Activated T-helper 17 cell treated with anti-CD3 and anti-CD28 coated beads, Interleukin-2, amount 50 U/mL, for 72 hours (primary cell): ENCODE measurements at places on chromosomes 6 and 20.

DNA sequence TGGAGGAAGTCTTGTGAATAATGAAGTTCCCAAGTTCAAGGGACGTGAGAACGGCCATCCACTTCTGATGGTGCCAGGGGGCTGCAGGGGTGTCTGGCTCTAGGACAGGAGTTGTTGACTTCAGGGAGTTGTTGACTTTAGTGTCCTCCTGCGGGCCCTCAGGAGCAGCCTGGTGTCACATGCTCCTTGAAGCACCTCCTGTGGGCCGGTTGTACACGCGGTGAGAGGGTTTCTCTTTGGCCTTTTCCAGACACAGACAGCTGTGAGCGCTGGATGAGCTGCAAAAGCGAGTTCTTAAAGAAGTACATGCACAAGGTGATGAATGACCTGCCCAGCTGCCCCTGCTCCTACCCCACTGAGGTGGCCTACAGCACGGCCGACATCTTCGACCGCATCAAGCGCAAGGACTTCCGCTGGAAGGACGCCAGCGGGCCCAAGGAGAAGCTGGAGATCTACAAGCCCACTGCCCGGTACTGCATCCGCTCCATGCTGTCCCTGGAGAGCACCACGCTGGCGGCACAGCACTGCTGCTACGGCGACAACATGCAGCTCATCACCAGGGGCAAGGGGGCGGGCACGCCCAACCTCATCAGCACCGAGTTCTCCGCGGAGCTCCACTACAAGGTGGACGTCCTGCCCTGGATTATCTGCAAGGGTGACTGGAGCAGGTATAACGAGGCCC, 77.8 kb downstream of the ISM1 start:
- no peak for ATAC-seq

DNA sequence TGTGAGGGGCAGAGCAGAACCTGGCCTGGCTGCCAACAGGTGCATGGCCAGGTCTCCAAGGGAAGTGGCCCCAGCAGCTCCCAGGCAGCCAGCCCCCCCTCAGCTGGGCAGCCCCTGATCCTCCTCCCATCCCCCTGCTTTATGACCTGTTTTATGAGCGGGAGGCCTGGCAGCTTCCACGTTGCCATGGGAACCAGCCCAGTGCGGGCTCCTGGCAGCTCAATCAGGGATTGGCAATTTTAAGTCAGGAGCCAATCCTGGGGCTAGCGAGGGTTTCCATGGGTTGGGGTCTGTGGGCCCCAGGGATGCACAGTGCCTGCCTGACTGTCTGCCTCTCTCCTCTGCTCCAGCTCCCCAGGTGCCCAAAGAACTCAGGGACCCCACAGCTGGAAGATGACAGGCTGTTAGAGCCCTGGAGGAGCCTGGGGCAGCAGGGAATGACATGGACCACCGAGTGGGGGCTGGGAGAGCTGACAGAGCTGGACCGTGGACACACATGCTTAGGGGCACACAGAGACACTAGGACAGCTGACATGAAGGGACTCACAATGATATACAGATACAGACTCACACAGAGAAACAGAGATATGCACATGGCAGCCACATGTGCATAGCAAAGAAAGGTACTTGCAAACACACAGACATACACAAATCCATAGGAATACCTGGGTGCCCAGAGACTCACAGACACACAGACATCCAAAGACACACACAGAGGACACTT, 56.5 kb upstream of the SIRPA start:
- ATAC-seq: no peak

GRCh38 chr20:54535033-54535432, 59.6 kb downstream of the DOK5 start:
- ATAC-seq: no peak

DNA sequence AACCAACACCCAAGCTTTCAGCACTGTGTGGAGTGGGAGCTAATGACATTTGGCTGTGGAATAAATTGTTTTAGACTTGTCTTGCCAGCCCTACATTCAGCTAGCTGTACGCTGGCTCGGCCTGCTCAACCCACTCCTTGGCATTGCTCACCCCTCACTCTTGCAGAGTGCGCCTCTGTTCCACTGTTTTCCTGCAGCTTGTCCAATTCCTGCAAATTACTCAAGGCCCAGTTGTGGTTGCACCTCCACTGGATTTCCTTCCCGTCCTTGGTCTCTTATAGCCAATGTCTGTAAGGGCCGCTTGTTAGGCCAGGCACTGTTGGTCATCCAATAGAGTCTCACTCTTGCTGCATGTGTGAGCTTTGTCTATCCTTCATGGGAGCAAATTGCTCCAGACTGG, 289.2 kb upstream of the RNF24 start:
- ATAC-seq: no peak

DNA sequence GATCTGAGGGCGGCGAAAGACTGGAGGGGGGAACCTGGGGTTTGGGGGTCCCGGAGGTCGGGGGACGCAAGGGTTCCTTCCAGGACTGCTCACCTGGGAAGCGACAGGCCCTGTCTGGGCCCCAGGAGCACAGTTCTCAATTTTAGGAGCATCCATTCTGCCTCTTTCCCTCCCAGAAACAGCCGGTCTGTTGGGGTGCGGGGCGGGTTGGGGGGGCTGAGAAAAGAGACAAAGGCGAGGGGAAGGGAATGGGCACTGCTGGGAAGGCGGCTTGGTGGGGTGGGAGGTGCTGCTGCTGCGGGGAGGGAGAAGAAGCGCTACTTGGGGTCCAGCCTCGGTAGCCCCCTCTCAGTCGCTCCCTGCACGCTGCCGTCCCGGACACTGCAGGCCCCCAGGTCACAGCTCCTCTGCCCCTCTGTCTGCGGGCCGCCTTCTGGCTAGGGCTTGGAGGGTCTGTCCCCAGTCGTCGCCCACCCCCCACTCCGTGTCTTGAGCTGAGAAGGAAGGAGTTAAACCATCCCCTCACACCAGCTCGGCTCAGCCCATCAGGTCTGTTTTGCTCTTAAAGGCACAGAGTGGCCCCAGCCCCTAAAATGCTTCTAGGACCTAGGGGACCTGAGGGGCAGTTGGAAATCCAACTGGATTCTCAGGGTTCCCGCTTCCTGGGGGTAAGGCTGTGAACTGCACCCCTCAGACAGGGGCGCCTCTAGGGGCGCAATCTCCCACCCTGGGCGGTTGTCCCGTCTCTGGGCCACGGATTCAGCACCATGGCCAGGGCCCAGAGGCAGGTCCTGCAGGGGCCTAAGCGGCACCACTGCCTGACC, 690 bp downstream of the GDAP1L1 start:
- no peak for ATAC-seq

GRCh38 chr6:35453236-35453635, 1.1 kb downstream of the FANCE start:
- no peak for ATAC-seq

DNA sequence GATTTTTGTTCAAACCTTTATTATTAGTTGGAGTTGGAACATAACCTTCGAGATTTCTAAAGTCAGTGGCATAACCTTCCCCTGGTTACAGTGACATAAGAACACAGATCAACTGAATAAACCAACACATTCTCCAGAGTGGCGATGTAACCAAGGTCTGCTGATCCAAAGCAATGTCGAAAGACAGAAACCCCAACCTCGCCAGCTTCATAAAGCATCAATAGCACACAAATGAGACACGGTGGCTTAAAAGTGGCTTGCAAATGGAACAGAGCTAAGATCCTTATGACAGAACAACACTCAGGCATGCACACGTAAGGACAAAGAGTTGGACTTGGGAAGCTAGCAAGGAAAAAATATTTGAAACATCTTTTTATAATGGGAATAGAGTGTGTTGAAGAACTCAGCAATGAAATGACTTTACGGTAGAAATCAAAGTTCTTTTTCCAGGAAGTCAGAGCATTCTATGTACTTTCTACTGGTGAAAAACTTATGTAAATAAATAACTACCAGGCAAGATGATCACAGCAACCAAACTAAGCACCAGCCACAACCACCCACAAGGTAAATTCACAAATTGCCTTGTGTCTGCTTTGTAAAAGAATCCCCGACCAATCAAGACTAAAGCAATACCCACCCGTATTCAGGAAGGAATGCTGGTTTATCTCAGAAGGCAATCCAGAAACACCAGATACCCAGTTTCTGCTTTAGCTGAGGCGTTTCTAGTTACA, 61.0 kb upstream of the NHSL1 start:
- no peak for ATAC-seq

- no peak for ATAC-seq
These were observed 51.1 kb downstream of the L3MBTL3 start for GRCh38 chr6:130069485-130069884.

DNA sequence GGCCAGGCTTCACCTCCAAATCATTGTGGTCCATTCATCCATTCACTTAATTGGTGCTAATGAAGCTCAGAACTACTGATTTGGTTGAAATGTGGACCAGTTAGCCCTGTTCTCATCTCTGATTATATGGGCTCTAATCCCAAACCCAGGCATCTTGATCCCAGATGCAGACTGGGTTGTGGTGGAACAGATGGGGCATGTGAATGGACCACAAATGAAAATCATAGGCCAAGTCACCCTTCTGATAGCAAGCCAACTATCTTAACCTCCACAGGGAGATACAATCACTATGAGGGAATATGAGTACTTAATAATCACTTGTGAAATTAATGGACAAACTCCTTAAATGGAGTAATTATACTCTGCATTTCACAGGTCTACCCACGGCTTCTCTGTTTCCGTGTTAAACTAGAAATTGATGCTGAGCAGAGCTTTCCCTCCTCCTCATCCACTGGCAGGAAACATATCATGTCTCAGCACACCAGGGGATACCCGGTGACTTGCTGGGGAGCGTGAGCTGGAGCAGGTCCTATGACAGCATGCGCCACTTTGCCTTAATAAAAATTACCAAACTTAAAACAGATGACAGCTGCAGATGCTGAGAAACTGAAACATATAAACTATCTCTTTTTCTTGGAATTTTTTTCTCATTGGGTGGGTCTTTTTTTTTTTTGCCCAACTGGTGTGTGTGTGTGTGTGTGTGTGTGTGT, 108.8 kb upstream of the HEY2 start:
- no peak for ATAC-seq

- ATAC-seq: no peak
These were observed 51.9 kb upstream of the ADTRP start for GRCh38 chr6:11830520-11830919.

DNA sequence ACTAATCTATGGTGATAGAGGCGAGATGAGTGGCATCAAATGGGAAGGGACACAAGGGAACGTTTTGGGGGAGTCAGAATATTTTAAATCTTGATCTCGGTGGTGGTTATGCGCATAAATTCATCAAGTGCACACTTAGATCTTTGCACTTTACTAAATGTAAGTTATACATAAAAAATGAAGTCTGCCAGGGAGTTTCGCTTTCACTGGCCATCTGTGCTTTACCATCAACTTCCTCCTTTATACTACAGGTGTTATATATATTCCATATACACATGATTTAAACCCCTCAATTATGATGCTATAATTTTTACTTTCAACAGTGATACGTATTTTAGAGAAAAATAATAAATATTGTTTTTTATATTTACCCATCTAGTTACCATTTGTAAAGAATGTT, 97.6 kb upstream of the AKIRIN2 start:
- no peak for ATAC-seq

DNA sequence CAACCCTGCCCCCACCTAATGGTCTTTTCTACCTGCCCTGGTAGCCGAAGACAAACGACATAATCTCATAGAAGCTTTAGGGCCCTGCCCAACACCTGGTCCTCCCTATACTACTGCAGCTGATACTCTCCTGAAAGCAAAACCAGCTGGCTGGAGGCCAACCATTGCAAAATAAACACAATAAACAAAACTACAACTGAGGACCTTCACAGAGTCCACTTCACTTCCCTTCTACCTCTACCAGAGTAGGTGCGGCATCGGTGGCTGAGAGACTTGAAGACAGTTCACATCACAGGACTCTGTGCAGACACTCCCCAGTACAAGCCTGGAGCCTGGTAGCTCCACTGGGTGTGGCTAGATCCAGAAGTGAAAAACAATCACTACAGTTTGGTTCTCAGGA, 476.2 kb downstream of the MMUT start:
- ATAC-seq: no peak

GRCh38 chr20:51054233-51054632, 31.3 kb upstream of the KCNG1 start:
- ATAC-seq: no peak
